WERI-Rb-1 (cell line): ENCODE measurements at places on chromosomes 5 and 9.

- DNase-seq: no peak
Measured at GRCh38 chr5:9524941-9525340, 20.9 kb downstream of the SEMA5A start.

- DNase-seq: no peak
Measured at GRCh38 chr5:166596043-166596442, 1695.4 kb upstream of the WWC1 start.

DNA sequence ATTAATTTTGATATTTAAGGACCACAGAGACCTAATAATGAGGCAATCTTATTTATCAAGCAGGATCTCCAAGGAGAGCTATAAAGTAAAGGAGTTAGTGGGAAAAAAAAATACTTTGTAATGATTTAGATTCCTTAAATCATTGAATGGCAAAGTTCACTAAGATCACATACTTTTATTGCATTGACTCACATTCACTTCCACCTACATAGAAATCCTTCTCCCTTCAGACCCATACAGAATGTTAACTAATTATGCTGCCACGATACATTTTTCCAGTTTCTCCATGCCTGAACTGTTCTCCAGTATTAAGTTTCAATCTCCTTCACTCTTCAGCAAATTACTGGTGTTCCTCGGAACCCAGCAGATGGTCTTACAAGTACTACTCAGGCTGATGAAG, 388.7 kb downstream of the EFNA5 start:
- no peak for DNase-seq

- no peak for DNase-seq
Measured at GRCh38 chr5:179876610-179876952, 18.0 kb upstream of the MRNIP start.

- DNase-seq: no peak
Measured at GRCh38 chr9:101383361-101383760, 1.4 kb downstream of the BAAT start.

DNA sequence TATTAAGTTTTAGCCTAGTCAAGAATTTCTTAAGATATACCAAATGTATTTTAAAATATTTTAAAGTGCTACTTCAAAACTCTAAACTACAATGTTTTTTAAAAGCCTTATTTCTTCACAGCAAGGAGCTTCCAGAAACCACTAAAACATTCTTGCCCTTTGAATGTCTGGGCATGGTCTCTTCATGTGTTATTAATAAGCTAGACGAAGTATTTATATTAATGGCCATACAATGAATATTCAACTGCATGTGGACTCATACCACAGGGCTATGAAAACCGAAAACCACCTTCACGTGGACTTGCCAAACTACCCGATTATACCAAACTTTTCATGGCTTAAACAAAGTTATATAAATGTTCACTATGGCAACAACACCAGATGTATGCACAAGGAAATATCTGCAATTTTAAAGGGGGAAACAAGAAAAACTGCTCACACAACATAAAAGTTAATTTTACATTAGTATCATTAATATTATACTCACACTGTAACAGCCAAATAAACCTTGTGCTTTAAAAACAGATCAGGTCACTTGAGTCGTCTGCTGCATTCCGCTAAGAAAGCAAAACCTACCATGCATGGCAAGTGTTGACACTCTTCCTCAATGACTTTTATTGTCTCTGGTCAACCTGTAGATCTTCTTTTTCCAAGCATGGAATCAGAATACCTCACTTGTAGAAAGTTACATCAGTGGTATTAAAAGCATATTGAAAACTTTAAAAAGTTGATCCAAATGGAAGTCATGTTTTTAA, 246.3 kb downstream of the BNC2 start:
- no peak for DNase-seq

DNA sequence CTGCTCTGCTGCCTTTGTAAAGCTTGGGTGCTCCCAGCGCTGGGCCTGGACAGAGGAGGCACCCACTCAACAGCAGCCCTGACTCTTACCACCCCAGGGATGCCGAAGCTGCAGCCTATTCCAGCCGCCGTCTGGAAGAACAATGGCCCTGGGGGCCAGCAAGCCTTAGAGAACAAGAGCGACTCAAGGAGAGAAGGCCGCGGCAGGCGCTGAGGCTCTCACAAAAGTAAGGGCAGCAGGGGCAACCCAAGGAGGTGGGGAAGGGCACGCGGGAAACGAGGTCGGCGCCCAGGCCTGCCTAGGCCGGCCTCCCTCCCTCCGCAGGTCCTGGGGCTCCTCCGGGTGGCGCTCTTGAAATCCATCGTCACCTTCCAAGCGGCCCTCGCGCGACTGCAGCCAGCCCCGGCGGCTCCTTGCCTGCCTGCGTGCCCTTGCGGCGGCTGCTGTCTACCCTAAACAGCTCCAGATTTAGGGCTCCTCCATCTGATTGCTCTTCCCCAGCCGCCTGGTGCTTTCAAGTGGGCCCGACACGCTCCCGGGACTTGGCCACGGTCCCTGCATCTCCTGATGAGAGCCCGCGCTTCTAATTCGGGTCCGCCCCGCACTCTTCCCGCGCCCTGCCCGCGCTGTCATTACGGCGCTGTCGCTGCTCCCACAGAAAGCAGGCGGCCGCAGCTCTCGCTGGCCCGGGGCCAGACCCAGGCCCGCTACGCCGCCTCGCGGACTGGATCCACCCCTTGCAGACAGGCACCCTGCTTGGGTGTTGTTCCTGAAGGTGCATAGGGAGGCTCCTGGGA, 213.3 kb downstream of the SEMA6A start:
- peak; percentile 81 for DNase-seq

- DNase-seq: no peak
Measured at GRCh38 chr9:98558575-98558974, 150.2 kb downstream of the GABBR2 start.

- no peak for DNase-seq
Measured at GRCh38 chr9:125649315-125649714, 57.7 kb downstream of the MAPKAP1 start.

DNA sequence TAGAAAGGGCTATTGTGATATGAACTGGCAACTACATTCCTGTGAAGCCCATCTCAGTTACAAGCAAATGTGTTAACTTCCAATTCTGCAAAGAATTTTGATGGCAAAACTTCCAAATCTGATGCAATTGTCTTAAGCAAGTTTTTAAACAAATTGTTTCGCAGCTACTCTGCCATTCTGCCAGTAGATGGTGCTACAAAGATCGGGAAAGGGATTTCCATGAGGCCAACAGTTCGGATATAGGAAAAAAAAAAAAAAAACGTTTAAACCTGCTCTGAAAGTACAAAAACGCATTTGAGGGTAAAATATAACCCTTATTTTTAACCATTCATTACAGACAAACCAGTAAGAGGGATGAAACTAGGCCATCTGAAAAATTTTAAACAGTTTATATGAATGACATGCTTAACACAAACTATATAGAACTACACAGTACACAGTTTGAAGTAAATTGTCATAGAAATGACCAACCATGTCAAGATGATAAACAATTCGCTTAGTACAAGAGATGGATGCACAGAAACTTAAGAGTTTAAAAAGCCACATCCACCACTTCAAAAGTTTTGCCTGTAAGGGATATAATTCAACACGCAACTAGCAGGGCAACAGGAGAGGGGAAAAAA, 2.2 kb downstream of the HNRNPA0 start:
- DNase-seq: peak; percentile 24

DNA sequence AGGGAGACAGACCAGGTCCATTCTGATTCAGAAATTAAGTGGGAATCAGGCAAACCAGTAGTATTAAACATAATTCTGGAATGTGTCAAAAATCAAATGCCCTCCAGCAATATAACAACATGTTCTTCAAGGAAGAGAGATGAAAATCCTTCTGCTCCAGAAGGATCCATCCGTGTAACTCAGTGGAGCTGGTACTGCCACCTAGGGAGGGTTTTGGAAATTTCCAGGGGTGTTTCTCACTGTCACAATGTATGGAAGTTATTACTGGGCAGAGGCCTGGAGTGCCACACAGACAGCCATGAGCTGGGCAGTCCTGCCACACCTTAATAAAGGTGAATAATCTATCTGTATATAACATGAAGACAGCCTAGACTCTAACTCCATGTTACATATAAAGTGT, 87.5 kb downstream of the TTLL11 start:
- DNase-seq: peak; percentile 53

- no peak for DNase-seq
Measured at GRCh38 chr9:89664896-89665329, 60.1 kb downstream of the GADD45G start.

GRCh38 chr5:14413331-14413750, 168.3 kb upstream of the OTULINL start:
- no peak for DNase-seq

DNA sequence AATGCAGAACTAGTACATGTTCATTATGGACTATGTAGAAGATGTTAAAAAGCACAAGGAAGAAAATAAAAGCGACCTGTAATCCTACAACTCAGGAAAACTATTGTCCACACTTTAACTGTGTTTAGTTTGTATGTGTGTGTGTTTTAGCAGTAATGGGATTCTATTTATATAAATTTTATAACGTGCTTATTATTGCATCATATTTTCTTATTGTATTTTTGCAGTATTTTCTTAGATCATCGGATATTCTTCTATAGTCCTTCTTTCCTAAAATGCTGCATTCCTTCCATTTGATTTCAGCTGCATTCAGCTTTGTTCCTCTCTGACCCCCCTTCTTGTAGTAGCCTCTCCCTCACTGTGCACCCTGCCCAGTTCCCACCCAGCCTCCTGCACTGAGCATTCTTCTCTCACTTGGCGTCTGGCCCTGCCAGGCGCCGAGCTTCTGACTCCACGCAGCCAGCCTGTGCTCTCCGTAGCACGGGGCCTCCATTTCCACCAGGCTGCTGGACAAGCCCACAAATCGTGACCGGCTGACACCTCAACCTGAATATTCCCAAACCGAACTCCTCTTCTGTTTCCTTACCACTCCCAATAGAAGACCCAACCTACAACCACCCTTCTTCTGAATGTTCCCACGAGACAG, 39.9 kb downstream of the MVB12B start:
- DNase-seq: no peak

DNA sequence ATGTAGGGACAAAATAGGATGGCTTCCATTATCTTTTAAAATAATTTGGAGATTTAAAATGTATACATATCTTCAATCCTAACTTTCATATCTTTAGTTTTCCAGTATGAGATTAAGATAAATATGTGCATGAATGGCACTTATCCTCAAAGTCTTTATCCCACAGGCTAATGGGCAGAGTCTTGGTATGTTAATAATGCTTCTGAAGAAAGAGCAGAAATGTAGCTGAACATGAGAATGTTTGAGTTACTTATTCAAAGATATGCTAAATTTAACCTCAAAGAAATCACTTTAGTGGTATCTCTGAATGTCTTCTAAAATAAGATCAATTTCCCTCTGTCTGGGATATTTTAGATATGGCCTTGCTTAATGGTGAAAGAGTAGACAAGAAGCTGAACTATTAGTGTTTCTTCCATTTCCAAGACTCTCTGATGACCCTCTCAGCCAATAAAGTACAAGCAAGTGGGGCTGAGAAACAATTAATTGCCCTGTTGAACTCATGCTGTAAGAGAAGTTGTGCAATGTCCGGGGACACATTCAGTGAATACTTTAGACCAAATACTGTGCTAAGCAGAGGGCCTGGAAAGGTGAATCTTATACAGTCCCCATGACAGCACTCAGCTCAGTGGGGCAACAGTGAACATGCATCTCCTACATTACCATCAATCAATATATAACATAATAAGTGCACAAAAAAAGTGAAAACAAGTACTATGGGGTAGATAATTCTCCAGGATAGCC, 50.0 kb upstream of the ADAMTSL1 start:
- no peak for DNase-seq

DNA sequence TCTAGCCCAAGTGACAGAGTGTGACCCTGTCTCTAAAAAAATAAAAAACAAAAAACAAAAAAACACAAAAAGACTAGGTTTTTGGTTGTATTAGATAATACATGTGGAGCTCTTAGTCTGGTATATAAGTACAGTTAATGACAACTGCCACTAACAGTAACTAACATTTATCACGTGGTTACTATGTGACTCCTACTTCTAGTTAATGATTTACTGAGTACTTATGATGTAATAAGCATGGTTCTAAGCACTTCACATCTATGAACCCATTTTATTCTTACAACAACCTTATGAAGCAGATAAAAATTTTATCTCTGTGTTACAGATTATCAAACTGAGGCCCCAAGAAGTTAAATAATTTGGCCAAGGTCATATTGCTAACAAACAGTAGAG, 6.1 kb upstream of the TMEFF1 start:
- DNase-seq: no peak

DNA sequence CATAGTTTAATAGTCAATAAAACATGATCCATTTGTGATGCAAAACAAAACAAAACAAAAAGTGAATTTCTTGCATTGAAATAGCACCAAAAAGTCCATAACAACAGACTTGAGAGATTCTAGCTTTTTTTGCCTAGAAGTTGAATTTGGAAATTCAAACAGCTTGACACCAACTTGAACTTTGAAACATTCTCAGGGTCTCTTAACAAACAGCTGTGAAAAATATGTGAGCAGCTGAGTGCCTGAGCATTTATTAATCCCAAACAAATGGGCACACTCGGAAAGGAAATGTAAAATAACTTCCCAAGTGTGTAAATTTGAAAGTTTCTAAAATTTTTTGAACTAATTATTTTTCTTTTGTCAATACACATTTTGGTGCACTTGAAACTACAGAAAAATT, 56.0 kb upstream of the HMHB1 start:
- no peak for DNase-seq

- no peak for DNase-seq
Measured at GRCh38 chr5:1118231-1118698, 6.4 kb upstream of the SLC12A7 start.

DNA sequence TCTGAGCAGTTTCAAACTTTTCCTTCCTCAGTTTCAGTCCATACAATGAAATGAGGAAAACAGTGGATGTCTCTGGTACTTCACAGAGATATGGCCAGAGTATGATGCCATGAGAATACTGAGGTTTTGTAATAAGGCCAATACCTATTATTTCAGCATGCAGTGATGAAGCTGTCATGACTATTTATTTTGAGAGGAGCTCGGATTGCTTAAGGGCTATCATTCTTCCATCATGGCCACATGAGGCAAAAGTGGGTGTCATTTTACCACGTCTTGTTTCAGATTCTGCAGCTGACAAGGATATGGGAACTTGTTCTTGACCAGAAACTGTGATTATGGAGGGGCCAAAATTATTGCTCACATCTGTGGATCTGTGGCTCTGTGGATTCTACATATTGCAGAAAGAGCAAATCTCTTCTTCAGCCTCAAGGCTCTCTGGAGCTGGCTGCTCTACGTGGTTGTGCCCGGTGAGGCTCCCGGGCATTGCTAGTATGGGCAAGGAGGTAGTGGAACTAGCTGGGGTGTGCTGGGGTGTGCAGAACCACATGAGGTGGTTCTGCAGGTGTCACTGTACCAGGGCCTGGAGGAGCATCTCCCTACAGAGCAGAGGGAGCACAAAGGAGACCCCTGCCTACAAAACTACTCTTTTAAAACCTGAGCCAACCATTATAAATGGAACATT, 180.3 kb downstream of the SEMA6A start:
- DNase-seq: no peak

- no peak for DNase-seq
Measured at GRCh38 chr9:111648066-111648465, 13.3 kb upstream of the GNG10 start.

- no peak for DNase-seq
Measured at GRCh38 chr9:135414293-135414692, 65.3 kb upstream of the PPP1R26 start.
